Heart right ventricle (tissue), 16 donors: ENCODE measurements at places on chromosomes 7 and 10. TPM values are rescaled to one million over a fixed set of nuclear protein-coding genes. Genes with fewer than 3 reads are reported as not detected.
A peak's percentile ranks its signal among the peaks of the same experiment; 100 is the strongest.

Gene CCZ1
- polyA plus RNA-seq, result 38.3 TPM

DNA sequence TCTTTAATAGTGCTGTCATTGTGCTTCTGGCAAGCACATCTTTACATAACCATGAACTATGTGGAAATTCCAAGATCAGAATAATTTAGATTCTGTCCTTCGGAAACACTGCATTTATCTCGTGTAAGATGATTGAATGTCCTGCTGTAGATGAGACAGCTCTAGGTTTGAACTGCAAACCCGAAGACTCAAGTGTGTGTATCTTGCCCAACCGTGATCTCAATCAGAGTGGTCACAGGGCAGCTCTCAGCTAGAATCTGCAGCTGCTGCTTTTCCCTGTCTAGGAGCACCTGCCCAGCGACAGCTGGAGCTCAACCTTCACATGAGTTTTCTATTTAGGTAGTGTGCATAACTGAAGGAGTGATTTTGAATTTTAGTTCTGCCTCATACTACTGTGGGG, 17.5 kb upstream of the KIF20B start:
- no peak for DNase-seq

DNA sequence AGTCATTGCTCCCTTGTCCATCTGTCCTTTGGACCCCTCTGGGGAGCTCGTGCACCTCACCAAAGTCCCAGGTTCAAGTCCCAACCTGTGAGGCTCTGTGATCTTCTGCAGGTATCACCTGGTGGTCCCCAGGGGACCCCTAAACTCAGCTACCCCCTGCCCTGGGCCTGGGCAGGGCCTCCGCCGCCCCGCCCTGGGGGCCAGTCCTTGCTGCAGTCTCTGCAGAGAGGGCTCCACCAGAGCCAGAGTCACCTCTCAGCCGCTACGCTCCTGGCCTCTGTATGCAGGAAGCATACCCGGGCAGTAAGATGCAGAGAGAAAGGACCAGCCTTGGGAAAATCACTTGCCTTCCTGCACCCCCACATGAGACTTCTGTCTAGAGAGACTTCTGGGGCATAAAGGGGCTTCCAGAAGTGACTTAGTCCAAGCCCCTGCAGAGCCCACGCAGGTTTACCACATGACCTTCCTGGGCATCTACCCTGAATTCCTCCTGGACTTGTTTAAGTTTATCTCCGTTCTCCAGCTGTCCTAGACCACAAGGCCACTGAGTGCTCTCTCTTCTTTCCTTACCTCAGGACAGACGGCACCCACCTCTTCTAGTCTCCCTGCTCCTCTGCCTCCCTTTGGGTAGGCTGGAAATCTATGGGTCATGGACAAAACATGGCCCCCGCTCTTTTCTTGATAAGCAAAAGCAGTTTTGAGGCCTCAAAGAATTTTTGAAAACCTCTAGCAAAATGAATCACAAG, 21.2 kb downstream of the CALML5 start:
- no peak for DNase-seq

- DNase-seq, result peak; percentile 29
These were observed 84.0 kb downstream of the ANLN start for GRCh38 chr7:36473454-36474282.

GRCh38 chr7:75854233-75854632, 24.6 kb upstream of the RHBDD2 start:
- DNase-seq, result no peak

DNA sequence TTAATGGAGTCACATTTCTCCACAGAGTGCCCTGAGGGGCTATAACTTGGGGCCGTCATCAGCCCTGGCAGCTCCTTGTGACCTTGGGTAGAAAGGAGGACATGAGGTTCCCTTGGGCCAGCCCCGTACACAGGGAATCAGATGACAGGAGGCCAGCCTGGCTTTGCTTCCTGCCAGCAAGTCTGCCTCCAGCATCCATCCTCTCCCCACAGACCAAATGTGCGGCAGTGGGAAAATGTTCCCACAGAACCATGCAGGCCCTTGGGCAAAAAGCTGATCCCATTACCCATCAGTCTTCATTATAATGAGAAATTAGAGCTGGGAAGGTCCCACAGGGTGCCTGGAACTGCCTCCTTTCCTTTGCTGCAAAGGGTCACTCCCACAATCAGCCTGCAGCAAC, 908.3 kb downstream of the GRID1 start:
- no peak for DNase-seq

DNA sequence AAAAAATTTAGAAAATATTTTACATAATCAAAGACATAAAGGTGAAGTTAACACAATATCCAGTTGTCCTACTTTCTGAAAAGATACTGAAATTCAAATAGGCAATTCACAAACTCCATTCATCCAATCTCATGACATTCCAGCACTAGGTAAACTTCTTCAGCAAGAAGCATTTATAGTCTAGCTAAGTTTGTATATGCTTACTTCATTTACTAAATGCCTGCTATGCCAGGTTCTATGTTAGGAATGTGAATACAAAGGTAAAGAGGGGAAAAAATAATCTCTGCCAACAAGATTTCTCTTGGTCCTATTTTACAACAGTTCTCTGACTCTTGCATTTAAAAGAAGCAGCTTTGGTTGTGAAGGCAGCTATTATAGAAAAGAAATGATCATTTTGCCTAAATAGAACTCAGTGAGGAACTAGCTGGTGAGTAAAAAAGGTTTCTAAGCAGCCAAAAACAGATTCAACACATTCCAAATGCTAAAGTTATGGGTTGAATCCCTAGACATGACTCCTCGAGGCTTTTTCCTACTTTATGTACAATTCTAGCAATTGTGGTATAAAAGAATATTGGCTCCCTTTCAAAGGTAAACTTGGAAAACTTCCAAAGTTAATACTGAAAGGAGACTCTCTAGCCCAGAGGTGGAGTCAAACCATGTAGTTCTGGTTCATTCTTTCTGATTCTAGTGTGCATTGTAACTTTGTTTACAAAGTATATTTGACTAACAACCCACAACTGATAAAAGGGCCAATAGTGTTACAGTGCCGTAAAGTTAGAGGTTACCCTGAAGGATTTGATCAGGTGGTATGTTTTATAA, 30.9 kb upstream of the KLHL7 start:
- DNase-seq, result no peak

Gene PTPRZ1
- polyA plus RNA-seq, result 0.35 TPM

Gene CNOT4
- polyA plus RNA-seq, result 15.8 TPM

DNA sequence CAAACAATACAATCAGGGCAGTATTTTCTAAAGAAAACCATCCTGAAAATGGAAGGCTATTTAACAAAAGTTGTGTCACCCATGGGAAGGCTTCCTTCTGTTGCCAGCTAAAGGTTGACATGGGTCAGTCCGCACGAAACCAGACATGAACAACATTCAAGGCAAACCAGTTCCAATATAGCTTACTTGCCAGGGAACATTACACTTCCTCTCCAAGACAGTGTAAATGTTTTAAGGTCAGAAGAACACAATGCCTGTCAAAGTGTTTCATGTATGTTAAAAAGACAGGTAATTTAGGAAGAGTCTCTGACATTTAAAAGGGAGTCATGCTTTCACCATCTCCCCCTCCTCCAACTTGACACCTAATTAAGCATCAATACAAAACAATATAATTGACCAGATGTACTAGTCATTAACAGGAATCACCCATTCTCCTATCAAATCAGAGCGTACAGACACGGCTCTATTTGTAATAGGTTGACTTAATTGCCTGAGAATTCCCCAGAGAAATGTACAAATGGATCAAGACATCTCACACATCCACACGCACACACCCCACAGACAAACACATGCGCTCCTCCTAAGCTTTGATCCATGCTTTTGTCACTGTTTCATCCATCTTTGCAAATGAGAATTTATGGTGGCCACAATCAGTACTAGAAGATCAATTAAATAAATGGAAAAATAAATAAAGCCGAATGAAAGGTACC, 69.5 kb downstream of the CACNA2D1 start:
- no peak for DNase-seq

Gene SLC26A3
- not detected for polyA plus RNA-seq

Gene SLC16A9
- 0.73 TPM for polyA plus RNA-seq

DNA sequence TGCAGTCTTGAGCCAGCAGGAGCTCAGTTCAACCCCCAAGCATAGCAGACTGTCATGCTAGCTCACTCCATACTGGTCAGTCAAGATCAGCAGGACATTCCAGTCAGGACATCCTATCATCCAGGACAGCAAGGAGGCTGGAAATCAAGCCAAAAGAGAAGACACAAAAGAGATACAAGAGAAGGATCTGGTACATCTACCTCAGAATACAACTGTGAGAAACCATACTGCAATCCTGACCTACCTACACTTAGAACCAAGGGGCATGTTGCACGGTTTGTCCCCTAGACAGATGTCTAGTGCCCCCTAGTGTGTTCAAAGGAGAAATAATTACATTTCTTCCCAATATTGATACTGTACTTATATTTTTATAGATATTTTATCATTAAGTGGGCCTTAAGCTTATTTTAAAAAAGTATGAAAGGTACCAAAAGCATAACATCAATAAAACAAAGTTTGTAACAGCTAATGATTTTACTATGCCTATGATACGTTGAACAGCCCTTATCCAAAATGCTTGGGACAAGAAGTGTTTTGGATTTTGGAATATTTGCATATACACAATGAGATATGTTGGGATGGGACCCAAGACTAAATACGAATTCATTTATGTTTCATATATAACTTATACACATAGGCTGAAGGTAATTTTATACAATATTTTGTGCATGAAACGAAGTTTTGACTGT, 26.7 kb downstream of the ERCC6 start:
- DNase-seq, result no peak

- peak; percentile 54 for DNase-seq
These were observed at the start of gene AOAH for GRCh38 chr7:36723951-36724664. AOAH (minus strand) TSS chr7:36724494; CDS start chr7:36724148, 346 bp downstream.

GRCh38 chr7:22723181-22723601, 3.8 kb upstream of the IL6 start:
- DNase-seq, result peak; percentile 80

DNA sequence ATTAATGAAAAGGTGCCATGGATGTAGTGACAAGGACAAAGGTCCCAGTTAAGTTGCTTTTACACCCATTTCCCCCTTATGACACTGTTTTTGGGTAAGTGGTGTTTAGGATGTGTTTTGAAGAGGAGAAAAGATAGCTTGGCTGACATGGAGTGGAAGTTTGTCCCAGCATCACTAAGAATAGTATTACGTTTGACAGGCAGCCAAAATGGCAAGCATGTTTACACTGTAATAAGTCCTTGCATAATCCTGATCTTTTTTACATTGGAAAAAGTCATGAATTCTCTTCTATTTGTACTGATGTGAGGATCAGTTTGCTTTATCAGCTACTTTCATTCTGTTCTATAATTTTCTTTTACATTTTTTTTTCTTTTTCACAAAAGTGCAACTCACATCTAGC, 137.8 kb downstream of the CHRM2 start:
- peak; percentile 29 for DNase-seq

DNA sequence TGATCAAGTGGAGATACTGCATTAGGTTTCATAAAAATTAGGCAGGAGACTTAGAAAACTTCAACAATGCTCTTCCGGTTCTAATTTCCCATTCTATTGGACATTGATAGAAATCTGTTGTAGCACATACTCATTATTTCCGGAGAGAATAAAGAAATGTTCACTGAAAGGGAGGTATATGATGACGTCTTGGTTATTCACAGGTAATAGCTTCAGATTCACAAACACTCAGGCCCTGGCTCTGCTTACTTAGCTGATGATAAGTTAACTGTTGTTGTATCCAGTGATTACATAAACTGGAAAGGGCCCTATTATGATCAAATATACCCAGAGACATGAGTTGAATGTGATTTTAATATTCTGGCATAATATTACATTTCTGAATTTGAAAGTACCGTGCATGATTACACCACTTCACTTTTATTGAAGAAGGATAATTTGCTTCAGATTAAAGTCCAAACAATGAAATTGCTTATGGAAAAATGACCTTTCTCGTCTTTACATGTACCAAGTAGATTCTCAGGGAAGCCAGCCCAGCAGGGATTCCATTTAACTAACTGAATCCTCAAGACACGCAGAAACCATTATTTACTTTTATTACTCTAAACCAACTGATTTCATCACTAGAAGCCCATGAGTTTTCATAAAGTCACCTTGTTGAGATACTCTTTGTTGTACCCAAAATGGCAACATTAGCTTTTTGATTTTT, 288.0 kb upstream of the PITRM1 start:
- no peak for DNase-seq

Gene DNAH11
- 0.13 TPM for polyA plus RNA-seq

- DNase-seq, result no peak
These were observed 2.8 kb downstream of the CLCN1 start for GRCh38 chr7:143318661-143319060.

GRCh38 chr10:119308551-119309422, 101.4 kb downstream of the GRK5 start:
- no peak for DNase-seq

DNA sequence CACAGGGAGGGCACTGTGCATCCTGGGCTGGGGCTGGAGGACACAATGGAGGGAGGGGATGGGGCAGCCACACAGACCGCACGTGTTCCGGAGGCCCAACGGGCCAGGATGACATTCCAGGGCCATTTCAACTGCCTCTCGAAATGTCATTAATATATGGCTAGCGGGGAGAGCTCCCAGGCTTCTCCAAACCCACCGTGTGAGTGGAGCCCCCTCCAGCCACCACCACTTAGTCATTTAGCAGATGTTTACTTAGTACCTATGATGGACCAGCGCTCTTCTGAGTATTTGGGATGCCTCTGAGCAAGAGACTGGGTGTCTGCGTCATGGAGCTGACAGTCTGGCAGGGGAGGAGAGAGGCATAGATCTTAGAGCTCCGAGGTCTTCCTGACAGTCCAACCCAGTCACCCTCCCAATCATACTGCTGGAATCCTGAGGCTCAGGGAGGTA, 107.3 kb downstream of the ZMIZ1 start:
- no peak for DNase-seq

Gene MRPS24
- 164 TPM for polyA plus RNA-seq

DNA sequence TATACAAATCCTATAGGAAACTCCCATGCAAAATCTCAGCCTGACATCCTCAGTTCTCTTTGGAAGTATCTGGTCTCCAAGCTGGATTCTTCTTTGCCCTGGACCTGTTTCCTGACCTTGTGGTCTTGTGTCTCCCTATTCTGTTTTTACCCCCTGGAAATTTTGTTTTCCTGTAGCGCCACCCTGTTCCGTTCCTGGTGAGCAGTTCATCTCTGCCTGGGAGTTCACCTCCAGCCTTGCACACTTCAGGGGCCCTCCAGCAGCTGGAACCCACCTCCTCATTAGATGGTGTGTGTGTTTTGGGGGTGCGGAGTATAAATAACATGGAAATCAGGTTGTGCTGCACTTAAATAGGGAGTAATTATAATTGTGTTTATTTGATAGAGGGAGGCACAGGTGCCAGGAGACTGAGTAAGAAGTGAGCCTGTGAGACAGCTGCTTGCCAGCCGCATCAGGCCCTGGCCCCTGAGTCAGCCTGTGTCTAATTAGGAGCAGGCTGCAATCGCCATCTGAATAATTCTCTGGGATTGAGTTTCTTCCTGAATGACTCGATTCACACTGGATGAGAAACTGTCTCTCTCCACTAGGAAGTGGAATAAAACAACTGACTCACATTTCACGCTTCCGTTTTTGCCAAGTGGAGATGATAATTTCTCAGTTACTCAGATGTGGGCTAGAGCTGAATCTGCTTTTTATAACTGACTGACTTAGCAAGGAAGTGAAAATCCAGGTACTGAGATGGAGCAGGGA, 69.4 kb upstream of the HECTD2 start:
- no peak for DNase-seq
